ENCODE measurements at places on chromosomes 3 and 15. TPM values are rescaled to one million over a fixed set of nuclear protein-coding genes. Genes with fewer than 3 reads are reported as not detected.

DNA sequence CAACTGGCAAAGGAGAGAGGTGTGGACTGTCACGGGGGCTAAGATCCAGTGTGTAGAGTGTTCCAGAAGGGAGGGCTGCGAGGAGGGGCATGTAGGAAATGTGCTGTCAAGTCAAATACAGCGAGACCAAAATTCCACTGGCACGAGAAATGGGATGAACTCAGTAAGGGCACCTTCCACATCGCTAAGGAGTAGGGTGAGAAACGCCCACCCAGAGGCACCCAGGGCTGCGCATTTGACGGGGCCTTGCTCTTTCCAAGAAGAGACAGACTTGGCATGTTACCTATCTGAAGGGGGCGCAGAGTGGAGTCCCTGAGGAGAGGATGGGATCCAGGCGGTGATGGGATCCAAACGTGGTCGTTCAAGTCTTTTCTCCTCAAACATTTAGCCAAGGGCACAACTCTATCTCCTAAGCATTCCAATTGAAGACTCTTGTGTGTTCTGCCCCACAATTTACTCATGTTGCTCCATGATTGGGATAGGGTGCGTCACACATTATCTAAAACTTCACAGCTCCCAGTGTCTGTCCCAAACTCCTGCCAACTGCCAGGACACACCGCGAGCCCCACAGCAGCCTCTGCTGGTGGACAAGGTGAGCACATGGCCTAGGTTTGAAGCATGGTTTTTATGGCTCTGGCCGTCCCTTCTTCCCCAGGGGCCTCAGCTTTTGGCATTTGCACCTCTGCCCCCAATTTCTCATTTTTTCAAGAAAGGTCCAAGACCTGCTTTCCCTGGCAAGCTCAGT is 7.6 kb downstream of the SELENOS start:
- no peak for DNase-seq

GRCh38 chr3:127182431-127182830 is 10.5 kb upstream of the PRR23E start:
- DNase-seq, result no peak

DNA sequence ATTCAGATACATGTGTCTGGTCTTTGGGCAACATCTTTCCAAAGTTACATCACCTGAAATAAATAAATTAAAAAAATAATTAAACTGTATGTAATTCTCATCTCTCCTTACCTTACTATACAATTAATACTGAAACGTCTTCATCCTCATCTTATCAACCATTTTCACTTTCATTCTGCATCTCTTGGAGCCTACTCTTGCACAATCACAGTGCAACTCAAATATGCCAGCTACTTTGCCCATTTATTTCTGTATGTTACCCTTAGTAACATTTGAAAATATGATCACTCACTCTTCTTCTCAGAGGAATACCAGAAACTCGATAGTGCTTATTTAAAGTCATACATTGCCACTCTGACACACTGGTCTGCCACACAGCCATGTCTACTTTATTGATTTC is 1357.1 kb upstream of the CADM2 start:
- no peak for DNase-seq

GRCh38 chr3:123798550-123798949 is 85.6 kb downstream of the MYLK start:
- no peak for DNase-seq

GRCh38 chr15:70127770-70128413 is 30.2 kb upstream of the TLE3 start:
- no peak for DNase-seq

DNA sequence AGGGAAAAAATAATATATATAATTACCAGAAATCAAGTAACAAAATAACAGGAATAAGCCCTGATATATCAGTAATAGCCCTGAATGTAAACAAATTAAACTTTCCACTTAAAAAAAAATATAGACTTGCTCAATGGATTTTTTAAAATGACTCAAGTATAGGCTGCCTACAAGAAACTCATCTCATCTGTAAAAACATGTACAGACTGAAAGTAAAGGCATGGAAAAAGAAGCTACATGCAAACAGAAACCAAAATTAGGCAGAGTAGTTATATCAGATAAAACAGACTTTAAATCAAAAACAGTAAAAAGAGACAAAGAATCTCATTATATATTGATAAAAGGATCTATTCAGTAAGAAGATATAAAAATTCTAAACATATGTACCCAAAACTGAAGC is 82.4 kb upstream of the STT3B start:
- DNase-seq, result no peak

DNA sequence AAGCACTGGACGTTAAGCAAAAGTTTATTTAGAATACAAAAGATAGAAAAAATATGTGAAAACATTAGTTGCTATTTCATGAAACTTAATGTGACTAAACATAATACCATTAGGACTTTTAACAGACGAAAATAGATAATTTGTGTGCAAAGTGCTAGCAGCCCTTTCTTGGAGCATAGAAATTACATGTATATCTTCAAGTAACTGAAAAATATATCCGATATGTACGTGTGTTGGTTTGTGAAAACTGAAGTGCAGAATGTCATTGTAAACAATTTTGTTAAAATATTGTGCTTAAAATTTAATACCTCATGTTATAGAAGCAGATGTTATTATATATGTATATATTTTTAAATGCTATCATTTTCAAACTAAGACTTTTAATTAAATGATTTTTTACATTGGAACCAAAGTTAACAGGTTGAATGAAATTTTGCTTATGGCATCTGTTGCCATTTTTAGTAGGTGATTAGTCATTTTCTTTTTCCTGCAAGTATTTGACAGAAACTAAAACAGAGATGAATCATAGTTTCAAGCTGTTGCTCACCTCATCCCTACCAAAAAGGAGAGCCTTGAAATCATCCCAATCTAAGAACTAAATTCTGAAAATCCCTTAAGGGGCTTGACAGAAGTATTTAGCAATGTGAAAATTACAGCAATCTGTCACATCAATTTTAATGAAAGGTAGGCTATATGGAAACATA is 334.8 kb downstream of the NAALADL2 start:
- DNase-seq, result no peak

DNA sequence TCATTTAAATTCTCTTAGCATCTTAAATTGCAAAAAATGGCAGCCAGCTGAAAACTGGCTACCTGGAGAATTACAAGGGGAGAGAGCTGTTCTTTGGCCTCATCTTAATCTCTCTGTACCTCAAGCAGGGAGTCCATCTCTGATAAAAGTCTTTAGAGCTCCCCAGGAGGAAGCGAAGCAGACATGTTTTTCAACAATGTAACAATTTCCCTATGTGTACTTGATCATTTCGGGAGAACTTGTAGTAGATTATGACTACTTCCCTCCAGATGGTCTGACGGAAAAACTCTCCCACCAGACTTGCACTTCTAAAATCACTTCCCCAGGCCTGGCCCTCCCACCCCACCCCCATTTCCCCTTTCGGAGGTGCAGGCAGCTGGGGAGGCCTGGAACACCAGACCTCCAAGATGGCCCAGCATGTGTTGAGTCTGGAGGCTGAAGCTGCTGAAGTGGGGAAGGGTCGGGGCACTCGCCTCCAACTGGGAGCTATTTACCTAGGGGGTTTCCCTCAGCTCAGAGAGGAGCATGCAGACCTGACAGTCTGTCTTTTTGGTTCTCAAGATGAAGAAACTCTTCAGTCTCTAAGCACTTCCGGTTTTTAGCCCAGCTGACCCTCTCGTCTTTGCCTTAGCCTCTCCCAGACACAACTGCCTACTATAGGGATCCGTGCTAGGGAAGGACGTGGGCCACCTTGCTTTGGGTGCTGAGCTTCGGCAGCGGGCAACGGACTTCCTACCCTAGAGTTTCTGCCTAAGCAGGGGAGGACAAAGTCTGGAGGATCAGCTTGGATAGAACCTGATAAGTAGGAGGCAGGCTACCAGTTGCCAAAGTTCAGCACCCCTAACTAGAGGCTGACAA is 164.0 kb upstream of the TBL1XR1 start:
- no peak for DNase-seq

- DNase-seq, result no peak
Measured at GRCh38 chr3:72995337-72995736, 1.3 kb upstream of the PPP4R2 start.

DNA sequence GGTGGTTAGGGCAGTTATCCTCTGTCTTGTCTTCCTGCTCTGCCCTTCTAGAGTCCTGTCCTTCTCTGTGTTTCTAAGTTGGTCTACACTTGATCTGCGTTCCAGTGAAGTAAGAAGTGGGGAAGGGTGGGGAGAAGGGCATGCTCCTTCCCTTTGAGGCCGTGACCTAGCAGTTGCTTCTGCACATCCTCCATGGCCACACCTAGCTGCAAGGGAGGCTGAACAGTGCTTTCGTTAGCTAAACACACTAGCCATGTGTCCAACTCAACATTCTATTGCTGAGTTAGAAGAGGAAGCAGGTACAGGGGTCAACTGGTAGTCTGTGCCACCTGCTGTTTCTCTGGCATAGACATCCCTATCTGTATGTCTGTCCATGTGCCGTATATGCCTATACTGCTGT is 94.5 kb downstream of the LARS2 start:
- DNase-seq, result no peak

DNA sequence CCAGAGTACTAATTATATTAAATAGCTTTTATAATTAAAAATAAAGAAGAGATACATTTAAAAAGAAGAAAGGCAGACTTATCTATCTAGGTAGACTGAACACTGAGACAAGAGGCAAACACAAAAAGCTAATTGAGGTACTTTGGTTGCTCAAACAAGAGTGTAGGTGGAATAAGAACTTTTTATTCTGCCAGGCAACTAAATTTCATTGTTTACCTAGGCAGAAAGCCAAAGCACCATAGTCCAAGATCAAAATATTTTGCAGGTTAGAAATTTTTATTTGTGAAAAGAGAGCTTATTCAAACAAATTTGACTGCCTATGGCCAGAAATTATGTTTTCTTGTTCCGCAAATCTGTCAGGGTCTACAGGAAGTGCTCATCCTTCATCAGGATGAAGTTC is 499.6 kb upstream of the GBE1 start:
- DNase-seq, result no peak

DNA sequence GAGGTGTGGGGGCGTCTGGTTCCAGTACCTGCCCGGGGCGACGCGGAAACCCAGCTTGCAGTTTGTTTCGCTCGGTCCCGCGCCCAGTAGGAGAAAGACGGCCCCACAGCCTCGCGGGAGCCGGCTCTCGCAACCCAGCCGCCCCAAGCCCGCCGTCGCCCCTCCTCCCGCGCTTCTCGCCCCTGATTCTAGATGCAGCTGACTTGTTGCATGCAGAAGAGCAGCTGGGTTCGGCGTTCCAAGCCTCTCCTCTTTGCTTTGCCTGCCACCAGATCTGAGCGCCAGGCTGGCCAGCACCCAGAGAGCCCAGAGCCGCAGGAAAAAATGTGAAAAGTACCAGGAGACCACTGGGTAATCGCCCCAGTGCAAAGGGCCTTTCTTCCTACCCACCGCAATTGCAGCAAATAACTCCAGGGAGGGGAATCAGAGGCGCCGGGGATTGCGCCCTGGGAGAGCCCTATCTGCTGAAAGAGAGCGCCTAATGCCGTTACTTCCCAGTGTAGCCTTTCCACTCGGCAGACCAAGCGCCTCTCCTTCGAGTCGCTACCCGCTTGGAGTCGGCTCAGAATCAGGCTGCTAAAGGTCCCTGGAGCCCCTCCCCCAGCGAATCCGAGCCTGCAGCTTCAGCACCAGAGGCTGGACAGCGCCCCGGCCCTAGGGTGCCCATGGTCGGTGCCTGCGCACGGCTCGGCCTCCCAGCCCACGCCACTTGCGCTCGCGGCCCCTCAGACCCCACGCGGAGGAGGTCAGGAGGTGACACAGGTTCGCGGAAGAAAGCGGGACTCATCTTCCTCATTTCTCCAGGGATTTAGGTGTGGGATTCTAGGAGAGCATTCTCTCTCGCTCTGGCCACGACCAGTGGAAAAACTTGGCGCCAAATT is 15.7 kb upstream of the AEN start:
- DNase-seq, result peak; percentile 84

GRCh38 chr3:9452417-9452816 is 55.0 kb downstream of the SETD5 start:
- no peak for DNase-seq

DNA sequence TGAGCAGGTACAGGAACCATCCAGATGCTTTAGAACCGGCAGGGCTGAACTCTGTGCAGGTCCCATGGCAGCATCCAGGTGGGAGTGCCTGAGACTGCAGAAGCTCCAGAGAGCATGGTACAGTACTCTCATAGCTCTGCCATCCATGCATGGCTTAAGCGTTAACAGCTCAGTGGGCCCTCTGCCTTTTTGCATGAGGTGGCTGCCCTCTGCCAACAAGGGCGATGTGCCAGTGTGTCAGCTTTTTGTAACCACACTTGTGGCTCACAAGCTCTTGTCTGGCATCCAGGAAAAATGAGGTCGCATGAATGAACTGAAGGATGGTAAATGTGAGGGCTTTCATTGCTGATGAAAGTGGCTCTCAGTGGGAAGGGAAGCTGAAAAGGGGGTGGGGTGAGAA is 950.1 kb downstream of the DIPK2A start:
- no peak for DNase-seq

DNA sequence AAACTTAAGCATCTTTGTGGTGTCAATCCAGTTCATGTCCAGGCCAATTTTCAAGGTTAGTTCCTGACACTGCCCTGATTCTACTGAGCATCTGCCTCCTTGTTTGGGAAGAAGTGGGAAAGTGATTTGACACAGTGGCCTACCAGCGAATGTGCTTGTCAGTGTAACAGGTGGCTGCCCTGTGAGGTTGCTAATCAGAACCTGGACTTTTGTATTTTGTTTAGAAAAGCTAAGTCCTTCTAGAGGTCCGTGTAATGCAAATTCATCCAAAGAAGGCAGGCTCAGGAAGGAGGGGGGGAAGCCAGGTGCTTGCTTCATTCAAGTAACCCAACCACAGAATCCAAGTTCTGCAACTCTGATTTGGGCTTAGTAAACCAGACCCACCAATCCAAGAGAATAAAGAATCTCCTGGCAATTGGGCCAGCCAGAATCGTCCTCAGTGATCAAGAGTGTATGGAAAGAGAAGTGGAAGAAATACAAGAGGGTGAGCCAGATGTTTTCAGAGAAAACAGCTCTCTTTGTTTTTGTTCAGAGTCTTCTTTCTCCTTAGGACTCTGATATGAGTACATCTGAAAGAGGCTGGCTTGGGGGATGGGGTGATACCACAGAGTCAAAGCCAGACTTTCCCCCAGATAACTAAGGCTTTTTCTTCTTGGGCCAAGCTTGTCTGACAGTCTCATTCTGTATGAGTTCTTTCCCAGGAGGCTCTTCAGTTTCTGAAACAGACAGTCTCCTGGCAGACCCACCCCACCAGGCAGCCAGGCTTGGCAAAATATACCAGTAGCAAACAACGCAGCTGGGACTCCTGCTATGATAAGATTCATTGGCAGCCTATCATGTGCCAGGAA is 508.9 kb upstream of the TBL1XR1 start:
- DNase-seq, result no peak

The PSTPIP1 gene
- total RNA-seq, result 1.4 TPM

The P2RY14 gene
- total RNA-seq, result 8.9 TPM

The CLSTN2 gene
- 20.7 TPM for total RNA-seq

The HTR3E gene
- total RNA-seq, result not detected

The NEK10 gene
- total RNA-seq, result 12.5 TPM

The GPR156 gene
- total RNA-seq, result 2.1 TPM

The INKA1 gene
- total RNA-seq, result 7.6 TPM

Measured in spinal cord (tissue), 10 donors.